ENCODE measurements at places on chromosomes 7 and 10. TPM values are rescaled to one million over a fixed set of nuclear protein-coding genes. Genes with fewer than 3 reads are reported as not detected.

Gene ZNF655
- total RNA-seq = 154 TPM

Gene SPDYE6
- not detected for total RNA-seq

Gene NUPR2
- total RNA-seq = not detected

Gene SLC13A1
- 0.10 TPM for total RNA-seq

Gene ELOVL3
- total RNA-seq = not detected

DNA sequence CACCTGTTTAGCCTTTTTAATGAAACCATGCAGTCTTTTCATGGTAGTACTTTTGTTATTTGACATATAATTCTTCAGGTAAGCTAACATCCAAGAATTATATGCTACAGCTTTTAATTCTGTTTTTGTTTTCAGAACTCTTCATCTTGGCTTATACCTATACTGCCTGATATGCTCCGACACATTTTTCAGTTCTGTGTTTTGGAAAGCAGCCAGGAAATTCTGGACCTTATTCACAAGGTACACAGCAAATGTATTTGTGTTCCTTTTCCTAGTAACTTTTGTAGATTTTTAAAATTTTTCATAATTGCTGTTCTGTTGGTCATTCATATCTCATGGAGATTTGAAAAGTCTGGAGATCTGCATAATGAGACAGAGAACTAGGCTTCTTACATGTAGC, 56.7 kb downstream of the BTAF1 start:
- no peak for DNase-seq

GRCh38 chr7:126185959-126186580, 1066.7 kb downstream of the GRM8 start:
- DNase-seq = no peak

DNA sequence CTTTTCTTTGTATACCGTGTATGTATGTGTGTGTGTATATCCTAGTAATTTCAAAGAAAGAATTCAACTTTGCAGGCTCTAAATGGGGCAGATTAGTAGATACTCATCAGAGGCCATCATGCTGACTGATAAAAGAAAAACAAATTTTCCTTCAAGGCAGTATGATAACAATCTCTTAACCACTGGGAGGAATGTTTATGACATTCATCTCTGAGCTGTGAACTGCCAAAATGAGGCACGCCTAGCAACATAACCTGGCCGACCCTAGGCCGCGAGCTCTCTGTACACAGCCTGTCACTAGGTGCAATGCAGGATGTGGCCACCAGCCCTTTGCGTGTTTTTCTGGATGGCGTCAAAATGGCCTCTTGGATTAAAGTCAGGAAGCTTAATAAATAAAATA, 343.7 kb upstream of the GALNT17 start:
- DNase-seq = no peak

GRCh38 chr7:93622036-93623033, 47.8 kb upstream of the CALCR start:
- peak; percentile 5 for DNase-seq

DNA sequence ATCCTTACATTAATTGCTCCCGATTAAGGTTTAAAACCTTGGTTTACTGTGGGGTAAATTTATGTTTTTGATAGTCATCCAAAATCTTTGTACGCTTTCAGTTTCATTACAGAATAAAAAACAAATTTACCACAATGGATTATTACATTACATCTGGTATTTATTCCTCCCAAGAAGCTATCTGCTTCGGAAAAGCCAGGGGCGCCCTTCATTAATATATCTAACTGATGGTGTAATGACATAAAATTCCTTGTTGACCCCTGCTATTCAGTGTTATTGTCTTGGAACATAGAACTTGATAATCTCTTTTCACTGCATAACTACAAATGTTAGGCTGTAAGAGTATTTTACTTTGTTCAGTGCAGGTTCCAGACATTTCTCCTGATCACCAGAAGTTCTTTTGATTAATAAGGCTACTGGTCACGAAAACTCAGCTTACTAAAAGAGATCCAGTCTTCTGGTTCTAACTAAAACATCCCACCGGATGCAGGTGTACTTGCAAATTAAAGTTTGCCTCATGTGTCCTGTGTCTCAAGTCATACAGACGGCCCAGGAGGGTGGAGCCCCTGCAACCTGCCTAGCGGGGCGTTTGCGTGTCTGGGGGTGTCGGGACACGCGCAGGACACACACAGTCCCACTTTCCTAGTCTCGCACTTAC, 581 bp upstream of the GLCCI1 start:
- no peak for DNase-seq

DNA sequence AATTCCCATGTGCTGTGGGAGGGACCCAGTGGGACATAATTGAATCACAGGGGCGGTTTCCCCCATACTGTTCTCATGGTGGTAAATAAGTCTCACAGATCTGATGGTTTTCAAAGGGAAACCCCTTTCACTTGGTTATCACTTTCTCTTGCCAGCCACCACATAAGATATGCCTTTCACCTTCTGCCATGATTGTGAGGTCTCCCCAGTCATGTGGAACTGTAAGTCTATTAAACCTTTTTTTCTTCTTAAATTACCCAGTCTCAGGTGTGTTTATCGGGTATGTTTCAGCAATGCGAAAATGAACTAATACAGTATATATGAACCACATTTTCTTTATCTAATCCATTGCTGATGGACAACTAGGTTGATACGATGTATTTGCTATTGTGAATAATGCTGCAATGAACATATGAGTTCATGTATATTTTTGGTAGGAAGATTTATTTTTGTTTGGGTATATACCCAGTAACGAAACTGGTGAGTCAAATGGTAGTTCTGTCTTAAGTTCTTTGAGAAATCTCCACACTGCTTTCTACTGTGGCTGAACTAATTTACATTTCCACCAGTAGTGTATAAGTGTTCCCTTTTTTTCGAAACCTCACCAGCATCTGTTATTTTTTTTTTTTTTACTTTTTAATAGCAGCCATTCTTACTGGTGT, 70.0 kb upstream of the HGF start:
- no peak for DNase-seq

DNA sequence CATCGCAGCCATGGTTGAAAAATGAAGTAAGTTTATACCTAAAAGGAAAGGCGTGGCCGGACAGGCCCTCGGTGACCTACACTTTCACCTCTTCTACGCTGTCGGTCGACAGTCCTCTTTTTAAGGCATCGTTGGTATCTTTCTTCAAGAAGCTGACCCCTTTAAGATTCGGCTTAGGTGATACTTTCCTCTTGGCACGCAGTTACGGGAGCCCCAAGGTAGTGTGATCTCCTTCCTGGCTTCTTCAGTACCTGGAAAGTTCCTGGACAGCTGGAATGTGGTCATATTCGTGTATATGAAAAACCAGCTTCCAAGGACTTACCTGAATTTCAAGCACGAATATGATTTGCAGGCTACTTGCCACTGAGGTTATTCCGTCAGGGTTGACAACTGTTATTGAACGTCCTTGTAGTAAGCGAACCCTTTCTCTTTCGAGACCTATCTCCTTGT, 885 bp upstream of the SYPL1 start:
- peak; percentile 27 for DNase-seq

GRCh38 chr10:85524001-85524666, 842.5 kb downstream of the GRID1 start:
- DNase-seq = no peak

- DNase-seq = no peak
Observed at GRCh38 chr10:43865265-43866135, 216.8 kb upstream of the ZNF32 start.

DNA sequence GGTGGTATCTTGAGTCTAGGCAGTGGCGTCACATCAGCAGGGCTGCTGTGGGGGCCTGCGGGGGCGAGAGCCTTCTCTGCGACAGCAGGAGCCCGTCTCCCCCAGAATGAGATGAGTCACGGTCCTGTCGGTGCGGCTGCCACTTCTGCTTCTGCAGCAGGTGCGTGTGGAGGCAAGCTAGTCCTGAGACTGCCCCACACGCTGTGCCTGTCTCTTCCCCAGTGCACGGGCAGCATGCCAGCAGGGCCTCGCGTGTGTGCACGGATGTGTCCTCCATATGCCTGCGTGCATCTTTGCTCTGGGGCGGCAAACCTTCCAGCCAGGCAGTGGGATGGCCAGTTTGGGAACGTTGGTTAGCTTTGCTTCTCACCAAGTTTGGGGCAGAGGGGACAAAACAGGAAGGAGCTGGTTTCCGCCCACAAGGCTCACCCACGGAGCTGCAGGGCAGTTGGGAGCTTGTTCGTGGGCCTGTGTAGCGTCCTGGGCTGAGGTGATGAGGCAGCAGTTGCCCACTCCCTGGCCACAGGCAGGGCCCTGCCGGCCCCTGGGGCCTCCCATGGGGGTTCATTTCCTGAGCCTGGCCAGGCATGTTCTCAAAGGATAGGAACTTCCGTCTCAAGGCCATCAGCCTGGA, 60.8 kb upstream of the PPIF start:
- peak; percentile 93 for DNase-seq

DNA sequence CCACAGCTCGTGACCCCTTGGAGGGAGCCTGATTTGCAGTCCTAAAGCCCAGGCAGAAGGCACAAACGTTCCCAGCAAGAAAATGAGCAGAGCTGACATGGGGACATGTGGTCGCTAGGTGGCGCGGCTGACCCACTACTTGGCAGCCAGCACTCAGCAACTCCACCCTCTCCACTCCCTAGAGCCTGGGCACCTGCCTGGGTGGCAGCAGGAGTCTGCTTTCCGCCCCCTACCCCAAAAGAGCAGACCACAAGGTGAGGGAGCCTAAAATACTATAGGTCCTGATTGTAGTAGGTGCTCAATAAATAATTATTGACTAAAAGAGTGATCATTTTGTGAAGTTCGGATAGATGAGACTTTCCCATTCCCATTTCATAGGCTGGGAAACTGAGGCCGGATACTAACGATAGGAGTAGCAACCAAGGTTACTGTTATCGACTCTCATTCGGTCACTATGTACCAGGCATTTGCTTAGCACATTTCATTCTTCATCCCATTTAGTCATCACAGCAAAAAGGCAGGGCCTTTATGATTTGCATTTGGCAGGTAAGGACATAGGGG, 57.4 kb downstream of the NEUROG3 start:
- DNase-seq = peak; percentile 74

DNA sequence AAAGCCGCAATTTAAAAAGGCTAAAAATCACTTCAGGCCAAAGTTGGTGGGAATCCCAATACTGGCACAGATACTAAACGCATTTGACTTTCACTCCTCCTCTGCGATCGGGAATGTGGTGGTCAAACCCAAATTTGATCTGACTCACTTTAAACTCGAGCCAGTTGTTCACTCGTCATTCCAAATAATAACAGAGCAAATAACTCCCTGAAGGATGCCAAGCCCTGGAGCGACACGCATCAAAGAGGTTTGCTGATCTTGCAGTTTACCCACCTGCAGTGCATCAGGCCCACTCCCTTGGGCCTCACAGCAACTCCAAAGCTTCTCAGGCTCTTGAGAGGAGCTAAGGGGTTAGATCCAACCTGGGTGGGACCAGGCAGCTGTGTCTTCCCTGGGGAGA, 12.2 kb downstream of the PTN start:
- no peak for DNase-seq

DNA sequence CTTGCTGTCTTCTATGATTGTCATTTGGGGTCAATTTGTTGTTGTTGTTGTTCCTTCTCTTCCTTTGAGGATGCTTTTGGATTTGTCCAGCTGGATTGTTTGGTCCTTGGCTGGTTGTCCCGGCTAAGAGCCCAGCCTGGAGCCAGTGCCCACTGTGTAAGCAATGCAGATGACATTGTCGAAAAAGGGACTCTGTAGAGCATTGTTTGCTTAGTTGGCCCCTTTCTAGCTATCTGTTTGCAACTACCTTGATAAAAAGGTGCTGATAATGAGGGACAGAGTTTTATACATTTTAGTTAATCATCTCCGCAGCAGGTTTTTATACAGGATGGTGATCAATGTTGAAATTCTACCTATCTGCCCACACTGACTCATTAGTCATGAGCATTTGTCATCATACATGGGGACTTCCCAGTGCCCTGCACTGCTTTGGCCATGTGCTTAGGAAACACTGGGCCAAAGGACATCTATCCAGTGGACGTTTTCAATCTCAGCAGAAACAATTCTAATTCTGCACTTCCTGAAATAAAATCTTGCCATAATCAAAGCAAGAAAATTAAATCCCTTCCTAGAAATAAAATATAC, 311.9 kb downstream of the GRM8 start:
- DNase-seq = no peak

DNA sequence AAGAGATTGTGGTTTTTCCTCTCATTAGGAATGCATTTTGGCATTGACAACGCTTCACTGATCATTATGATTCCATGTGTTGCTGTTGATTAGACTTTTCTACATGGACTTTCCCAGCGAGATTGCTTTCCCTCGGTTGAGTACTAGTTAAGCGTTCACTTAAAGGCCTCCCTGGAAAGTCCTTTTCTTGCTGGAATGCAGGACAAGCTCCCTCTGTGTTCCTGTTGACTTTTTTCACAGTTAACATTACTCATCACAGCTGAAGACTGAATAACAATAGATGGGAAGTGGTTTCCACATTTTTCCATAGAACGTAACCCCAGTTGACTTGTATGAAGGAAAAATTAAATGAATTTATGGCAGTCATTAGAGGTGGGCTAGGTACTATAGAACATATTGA, 2.6 kb upstream of the CAV1 start:
- no peak for DNase-seq

- no peak for DNase-seq
Observed at GRCh38 chr10:7297094-7297493, 113.7 kb downstream of the SFMBT2 start.

GRCh38 chr10:34859170-34859569, 44.1 kb upstream of the PARD3 start:
- no peak for DNase-seq

DNA sequence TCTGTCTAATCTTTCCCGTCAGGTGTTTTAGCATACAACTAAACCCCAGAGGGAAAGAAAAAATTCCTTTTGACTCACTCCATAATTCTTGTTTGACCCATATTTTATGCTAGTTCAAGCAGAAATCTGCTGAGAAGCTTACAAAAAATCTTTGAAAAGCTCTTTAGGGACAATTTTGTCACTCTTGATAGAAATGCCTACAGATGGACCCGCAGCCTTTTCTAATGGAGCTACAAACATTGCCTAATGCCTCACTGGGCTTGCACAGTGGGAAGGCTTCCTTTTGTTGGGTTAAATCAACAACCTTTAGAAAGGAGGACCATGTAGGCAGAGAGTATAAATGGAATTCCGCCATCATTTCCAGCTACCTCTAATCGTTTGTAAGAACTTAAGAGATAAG, 344.5 kb downstream of the PCLO start:
- DNase-seq = no peak

DNA sequence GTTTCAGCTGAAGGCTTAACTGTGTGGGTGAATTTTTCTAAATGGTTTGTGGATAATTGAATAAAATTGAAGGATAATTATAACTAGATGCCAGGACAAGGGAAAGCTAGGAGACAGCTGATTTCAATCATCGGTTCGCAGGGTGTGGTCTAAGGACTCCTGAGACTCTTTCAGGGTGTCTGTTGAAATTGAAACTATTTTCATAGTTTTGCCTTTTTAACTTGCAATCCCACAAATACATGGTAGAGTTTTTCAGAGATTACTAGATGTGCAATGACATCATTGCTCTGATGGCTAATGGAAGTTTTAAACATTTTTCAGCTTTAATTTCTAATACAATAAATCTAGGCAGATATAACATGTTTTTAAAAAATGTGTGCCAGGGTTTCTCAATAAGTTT, 18.5 kb downstream of the TRUB1 start:
- DNase-seq = no peak

GRCh38 chr7:156547884-156548561, 92.6 kb upstream of the RNF32 start:
- no peak for DNase-seq
